NCI-H2081 treated with DMSO at 0.1 percent for 48 hours (cell line): ENCODE measurements at places on chromosomes 6 and 20.

GRCh38 chr6:6003621-6004366 lies 2.9 kb downstream of the NRN1 start:
- DNase-seq: no peak

DNA sequence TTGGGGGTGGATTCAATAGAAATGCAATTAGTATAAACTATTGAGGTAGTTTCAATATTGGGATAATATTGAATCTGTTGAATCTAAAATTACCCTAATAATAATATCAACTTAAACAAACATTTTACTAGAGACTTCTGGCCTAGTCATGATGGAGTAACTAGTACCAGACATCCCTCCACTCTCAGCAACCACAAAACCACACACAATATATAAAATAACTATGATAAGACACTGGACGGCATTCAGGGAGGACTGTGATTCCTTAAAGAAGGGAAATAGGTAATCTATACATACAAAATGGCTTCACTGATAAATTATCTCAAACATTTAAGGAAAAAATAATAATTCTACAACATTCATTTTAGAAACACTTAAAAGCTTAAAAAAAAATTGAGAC lies 38.9 kb upstream of the TMEM14A start:
- DNase-seq: no peak

GRCh38 chr6:88163616-88164015 lies 2.5 kb downstream of the CNR1 start:
- no peak for DNase-seq

- no peak for DNase-seq
Measured at GRCh38 chr6:6218759-6219085, 101.7 kb downstream of the F13A1 start.

DNA sequence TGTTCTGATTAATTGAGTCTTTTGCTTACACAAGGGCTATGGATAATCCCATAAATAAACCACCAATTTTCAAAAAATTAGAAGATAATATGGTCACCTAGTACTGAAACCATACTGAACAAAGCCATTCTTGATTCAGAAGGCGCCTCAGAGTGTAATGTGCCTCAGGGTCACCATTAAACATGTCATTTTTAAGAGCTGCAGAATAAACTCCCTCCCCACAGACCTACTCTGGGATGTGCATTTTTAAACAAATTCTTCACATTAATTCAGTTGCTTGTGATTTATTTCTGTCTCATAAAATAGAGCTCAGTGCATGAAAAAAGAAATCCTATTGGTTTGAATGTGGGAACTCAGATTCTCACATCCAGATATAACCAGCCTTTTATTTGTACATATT lies 202.1 kb upstream of the HEY2 start:
- DNase-seq: no peak

GRCh38 chr6:12527339-12527738 lies 189.2 kb upstream of the PHACTR1 start:
- DNase-seq: no peak

- no peak for DNase-seq
Measured at GRCh38 chr6:45432977-45433376, 55.2 kb upstream of the SUPT3H start.

DNA sequence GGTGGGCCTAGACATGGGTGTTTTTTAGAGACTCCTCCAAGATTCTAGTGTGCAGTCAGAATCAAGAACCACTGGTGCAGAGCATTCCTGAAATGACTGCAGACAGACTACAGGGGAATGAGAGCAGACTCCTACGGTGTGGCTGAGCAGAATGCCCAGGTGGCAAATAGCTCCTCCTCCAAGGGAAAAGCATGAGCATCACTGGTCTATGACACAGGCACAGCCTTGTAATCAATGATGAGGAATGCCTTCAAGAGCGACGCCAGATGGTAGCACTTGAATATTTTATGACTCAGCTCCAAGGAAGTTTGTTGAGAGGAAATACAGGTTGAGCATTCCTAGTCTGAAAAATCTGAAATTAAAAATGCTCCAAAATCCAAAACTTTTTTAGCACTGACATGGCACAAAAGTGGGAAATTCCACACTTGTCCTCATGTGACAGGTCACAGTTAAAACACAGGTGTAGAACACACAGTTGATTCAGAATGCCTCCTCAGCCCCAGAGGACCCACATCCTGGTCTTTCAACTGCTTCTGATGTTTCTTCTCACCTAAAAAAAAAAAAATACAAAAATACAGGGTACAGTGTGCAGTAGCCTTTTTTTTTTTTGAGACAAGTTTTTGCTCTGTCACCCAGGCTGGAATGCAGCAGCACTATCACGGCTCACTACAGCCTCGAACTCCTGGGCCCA lies 10.6 kb upstream of the FAM8A1 start:
- no peak for DNase-seq

DNA sequence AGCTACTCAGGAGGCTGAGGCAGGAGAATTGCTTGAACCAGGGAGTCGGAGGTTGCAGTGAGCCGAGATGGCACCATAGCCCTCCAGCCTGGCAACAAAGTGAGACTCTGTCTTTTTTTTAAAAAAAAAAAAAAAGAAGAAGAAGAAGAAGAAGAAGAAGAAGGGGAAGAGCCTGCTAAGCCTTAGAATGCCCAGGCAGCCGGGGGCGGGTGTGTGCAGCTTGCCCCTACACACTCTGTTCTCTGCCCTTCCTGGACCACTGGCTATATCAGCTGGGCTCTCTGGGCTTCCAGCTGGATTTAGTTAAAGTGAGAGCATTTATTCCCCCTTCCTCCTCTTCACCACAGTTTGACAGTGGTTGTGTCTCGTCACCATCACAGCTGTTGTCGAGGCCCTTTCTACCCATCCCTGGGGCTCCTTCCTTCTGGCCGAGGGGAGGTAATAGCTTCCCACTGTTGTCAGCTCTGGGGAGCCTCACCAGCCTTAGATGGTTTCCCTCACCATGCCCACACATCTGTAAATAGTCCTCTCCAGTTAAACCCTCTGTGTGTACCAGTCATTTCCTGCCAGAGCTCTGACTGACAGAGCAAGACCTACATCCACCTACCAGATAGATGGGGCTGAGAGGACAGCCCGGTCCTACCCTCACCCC lies 77.6 kb downstream of the TRERF1 start:
- no peak for DNase-seq

GRCh38 chr6:61200444-61200843 lies 1085.6 kb downstream of the KHDRBS2 start:
- DNase-seq: no peak

- no peak for DNase-seq
Measured at GRCh38 chr20:967796-968742, 34.0 kb downstream of the RSPO4 start.

DNA sequence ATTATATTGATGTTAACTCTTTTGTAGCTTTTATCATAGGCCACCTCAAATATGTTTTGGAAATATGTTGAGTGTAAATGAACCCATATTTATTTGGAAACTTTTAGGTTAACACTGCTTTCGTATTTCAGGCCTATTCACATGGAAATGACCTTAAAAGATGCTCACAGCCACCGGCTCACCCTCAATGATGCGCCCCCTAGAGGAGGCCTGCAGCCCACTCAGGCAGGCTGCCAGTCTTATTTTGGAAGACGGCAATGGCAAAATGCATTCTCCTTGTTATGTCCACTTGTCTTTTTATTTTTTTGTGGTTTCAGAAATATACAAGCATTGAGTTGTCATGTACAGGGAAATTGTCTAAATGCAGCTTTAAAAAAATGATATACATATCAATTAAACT lies 869.7 kb downstream of the PHF3 start:
- no peak for DNase-seq

- no peak for DNase-seq
Measured at GRCh38 chr6:159877256-159877808, 13.5 kb upstream of the MAS1 start.

GRCh38 chr6:158879180-158879579 lies 60.0 kb upstream of the EZR start:
- no peak for DNase-seq

- no peak for DNase-seq
Measured at GRCh38 chr6:156199182-156199581, 578.0 kb upstream of the ARID1B start.

DNA sequence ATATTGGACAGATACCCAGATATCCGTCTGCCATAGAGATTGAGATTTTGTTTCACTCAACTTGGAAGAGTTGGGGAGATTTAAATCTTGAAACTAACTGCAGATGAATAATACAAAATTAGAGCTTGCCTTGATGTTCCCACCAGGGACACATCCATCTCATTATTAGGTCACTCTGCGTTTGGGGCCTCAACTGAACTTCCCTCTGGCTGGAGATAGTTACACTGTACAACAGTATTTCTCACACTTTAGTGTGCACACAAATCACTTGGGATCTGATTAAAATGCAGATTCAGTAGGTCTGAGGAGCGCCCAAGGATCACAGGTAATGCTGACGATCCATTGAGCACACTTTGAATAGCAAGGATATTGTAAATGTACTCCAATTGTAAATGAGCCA lies 35.0 kb upstream of the ADTRP start:
- no peak for DNase-seq

GRCh38 chr6:157221049-157221816 lies 102.1 kb downstream of the TMEM242 start:
- no peak for DNase-seq

DNA sequence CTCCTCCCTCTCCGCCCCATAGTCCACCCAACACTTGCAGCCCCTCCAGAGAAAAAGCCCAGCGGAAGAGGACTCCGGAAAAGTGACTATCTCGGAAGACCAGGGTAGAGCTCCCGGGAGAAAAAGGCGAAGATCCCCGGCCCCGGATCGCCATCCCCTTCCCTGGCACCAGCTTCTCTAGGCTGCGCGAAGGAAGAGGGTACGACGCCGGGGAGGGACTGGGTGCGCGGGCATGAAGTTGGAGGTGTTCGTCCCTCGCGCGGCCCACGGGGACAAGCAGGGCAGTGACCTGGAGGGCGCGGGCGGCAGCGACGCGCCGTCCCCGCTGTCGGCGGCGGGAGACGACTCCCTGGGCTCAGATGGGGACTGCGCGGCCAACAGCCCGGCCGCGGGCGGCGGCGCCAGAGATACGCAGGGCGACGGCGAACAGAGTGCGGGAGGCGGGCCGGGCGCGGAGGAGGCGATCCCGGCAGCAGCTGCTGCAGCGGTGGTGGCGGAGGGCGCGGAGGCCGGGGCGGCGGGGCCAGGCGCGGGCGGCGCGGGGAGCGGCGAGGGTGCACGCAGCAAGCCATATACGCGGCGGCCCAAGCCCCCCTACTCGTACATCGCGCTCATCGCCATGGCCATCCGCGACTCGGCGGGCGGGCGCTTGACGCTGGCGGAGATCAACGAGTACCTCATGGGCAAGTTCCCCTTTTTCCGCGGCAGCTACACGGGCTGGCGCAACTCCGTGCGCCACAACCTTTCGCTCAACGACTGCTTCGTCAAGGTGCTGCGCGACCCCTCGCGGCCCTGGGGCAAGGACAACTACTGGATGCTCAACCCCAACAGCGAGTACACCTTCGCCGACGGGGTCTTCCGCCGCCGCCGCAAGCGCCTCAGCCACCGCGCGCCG lies 822 bp downstream of the FOXQ1 start:
- no peak for DNase-seq

DNA sequence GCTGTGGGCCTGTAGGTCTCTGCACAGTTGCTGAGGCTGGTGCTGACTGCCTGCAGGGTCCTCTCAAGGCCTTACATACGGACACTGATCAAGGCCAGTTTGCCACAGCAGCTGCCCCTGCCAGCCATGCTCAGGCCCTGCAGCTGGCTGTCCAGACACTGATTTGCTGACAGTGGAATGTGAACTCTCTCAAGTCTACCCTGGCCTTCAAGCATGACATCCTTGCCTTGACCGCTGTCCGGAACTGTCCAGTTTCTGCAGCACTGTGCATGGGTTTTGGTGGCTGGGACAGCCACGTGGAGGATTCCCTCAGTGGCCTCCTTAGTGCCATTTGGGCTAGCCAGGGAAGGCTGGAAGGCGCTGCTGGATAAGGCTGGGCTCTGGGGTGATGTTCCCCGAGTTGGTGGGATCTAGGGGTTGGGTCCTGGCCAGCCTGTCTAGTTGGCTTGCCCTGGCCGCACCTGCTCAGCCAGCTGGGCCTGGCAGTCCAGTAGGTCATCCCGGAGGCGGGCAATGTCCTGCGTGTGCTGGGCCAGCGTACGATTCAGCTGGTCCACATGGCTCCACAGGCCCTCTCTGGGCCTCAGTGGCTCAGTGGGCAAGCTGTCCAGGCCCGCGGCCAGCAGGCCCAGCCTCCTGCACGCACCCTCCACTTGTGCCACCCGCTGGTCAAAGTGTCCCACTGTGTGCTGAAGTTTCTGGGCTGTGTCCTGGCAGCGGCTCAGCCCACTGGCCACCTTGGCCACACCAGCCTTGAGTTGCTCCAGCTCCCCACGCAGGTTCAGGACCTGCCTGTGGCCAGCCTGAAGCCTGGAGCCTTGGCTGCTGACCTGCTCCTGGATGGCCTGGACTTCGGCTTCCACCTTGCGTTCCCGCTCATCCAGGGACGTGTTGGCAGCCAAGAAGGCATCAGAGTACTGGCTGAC lies 5.5 kb downstream of the EMILIN3 start:
- DNase-seq: no peak

- peak; percentile 13 for DNase-seq
Measured at GRCh38 chr6:26286168-26286877, 78.7 kb upstream of the BTN3A2 start.

- no peak for DNase-seq
Measured at GRCh38 chr20:44475372-44475693, 341 bp upstream of the TTPAL start.

DNA sequence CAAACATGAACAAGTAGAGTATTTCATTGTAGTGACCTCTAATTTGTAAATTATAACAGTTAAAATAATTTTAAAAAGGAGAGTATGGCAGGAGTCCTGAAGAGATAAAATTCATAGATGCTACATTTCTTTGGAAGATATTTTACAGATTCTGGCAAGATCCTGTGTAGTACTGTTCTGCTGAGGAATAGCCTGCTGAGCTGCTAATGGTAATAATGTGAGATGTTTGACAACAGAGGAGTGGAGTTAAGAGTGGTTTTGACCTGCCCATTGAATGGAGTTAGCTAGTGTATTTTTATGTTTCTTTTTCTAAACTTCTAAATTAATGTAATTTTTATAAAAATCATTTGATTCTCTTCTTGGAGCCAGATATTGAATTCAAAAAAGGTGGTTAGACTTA lies 11.8 kb downstream of the CLVS2 start:
- DNase-seq: no peak

DNA sequence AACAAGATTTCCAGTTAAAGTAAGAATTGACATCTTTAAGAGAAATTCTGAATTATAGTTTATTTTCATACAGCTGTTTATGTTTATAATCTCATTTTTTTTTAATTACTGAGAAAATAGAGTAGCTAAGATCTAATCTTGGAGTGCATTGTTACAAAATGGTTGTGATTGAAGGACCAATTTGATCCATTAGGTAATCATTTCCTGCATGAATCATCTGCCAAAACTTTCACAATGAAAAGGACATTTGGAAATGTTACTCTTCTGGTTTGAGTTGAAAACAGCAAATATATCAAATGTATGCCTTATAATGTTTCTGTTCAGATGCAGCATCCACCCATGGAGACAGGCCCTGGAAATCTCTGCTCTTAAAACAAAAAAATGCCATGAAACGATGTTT lies 19.0 kb downstream of the TUBB2A start:
- DNase-seq: no peak
